ENCODE measurements at places on chromosomes 5 and 9.

DNA sequence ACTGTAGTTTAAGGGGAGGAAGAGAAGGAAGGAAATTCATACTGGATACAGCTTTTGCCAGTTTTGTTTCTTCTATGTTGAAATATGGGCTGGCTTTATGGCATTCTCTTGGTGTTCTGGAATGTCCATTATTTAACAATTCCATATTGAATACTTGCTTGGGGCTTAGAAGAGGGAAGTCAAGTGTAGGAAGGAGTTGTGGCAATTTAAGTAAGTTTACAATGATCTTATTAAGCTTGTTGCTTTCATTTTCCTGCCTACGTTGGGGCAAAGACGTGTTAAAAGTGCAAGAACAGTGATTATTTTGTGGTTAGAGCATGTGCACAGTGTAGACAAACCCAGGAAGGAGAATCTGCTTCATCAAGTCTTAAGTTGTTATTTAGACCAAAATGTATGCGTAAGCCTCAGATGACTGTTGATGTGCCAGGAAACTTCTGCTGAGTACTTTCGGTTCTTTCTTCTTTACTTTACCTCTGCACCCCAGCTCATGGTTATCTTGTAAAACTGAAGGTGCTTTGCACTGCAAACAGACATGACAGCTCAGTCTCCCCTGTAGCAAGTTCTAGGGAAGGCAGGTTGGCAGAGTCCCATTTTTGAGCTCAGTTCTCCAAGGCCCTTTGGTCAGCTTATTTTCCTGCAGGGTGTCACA, 75.8 kb downstream of the F2RL2 start:
- no peak for DNase-seq

- no peak for DNase-seq
Observed at GRCh38 chr9:130197888-130198287, 25.7 kb downstream of the NCS1 start.

- no peak for DNase-seq
Observed at GRCh38 chr5:171317230-171317629, 8.2 kb downstream of the TLX3 start.

- DNase-seq = no peak
Observed at GRCh38 chr9:123265833-123266232, 2.6 kb downstream of the STRBP start.

GRCh38 chr5:31463351-31463750, 68.5 kb downstream of the DROSHA start:
- no peak for DNase-seq

DNA sequence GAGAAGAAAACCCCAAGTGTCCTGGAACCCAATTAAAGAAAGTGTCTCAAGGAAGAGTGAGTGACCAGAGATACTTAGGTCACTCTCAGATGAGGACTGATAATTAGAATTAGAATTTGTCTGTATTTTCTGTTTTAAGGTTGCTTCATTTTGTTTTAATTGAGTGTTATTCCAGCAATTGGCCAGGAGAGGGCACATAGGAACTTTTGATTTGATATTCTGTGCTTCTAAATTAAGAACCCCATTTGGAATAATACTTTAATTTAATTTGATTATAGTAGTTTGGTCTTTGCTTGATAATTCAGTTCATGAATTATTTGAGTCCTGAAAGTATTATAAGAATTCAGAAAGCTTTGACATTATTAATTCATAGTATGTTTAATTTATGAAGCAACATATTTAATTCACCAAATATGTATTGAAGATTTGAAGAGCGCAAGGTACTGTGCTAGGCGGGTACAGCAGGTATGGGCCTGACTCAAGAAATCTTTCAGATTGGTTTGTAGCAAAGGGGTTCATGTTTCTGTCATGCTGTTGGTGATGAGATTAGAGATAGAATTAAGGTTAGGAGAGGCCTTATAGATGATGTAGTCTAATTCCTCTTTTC, 4.9 kb downstream of the MRPL22 start:
- no peak for DNase-seq

DNA sequence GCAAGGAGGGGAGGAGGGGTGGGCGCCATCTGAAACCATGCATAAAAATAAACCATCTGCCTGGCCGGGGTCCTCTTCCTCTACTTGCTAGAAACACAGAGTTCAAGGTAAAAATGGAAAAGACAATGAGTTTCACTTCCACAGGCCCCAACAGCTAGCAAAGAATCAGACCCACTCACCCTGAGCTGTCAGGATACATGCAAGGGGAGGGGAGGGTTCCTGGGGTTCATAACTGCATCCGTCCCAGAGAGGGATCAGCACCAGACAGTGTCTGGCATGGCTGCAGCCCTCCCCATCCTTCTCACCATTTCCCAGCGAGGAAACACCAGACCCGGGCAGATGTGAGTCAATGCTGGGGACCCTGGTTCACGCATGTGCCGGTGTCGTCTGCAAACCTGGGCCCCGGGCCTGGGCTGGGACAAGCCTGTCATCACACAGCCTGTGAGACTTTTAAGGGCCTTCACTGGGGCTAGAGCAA, 55.4 kb downstream of the SEMA4D start:
- DNase-seq = no peak

GRCh38 chr5:66362687-66363086, 218.6 kb downstream of the SREK1 start:
- DNase-seq = no peak

- DNase-seq = no peak
Observed at GRCh38 chr9:124623966-124624734, 117.0 kb upstream of the NR5A1 start.

- DNase-seq = peak; percentile 77
Observed at GRCh38 chr5:177403792-177404640, 3.6 kb upstream of the PFN3 start.

DNA sequence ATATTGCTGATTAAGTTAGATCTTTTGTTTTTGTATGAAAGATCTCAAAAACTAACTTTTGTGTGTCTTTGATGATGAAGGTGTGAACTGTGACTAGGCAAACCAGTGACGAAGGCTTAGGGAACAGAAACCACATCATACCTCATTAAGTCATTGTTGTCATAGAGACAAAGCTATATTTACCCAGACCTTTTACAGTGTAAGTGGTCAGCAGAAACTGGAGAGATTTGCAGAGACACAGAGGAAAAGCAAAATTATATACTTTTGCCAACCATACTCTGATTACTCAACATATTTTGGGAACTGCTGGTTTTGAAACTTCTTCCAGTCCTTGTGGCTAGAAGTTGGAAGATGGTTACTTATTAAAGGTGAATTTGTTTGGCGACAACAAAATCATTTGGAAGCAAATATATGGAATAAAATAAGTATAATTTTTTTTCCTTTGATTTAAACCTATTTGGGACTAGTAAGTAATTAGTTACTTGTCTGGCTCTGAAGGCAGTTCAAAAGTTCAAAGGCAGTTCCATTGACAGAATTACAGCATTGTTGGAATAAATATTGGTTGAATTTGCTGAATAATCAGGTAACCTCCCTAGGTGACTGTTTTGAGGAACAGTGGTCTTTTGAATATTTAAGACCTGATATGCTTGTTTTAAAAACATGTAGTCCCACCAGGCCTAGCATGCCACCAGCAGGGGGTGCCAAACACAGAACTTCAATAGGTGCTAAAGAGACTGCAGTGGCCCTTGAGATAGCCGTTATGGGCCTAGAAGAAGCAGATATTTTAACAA, 103.8 kb downstream of the RPS23 start:
- DNase-seq = peak; percentile 38

- DNase-seq = no peak
Observed at GRCh38 chr5:175478008-175478383, 364 bp upstream of the SFXN1 start.

DNA sequence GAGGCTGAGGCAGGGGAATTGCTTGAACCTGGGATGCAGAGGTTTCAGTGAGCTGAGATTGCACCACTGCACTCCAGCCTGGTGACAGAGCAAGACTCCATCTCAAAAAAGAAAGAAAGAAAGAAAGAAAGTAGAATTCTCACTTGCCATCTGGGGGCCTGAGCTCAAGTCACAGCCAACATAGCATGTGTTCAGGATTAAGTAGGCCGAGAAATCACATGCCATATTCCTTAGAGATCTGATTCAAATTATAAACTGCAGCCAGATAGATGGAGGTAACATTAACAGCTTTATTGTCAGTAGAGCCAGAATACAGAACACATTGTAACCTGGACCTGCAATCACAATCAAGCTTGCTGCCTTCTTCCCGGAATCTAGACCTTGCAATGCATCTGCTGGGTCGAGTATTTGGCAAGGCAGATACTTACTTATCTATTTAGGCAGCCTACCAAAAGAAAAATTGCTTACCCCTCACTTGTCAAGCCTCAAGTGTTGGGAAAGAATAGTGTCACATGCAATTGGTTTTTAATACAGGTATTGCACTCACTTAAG, 173.7 kb downstream of the CPLANE1 start:
- no peak for DNase-seq

GRCh38 chr5:99928490-99928889, 606.7 kb upstream of the FAM174A start:
- no peak for DNase-seq

- DNase-seq = no peak
Observed at GRCh38 chr5:54718656-54719055, 201.1 kb downstream of the SNX18 start.

- DNase-seq = no peak
Observed at GRCh38 chr9:3922846-3923245, 377.0 kb downstream of the GLIS3 start.

DNA sequence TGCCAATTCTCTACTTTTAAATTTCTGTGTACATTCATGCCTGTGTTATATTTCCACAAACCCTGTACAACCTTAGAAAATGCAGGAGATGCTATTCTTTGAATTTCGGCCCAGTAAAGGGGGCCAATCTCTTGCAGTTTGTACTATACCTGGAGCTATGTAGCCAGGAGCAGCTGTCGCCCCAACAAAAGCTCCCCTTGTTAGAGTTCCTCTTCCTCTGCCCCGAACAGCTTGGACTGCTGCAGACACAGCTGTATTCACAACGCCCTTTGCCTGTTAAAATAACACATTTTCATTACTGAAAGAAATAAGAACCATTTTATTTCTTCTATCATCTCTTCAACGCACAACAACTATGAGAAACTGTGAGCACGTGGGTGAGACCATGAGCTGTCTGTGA, 99.2 kb downstream of the GPR21 start:
- DNase-seq = no peak

DNA sequence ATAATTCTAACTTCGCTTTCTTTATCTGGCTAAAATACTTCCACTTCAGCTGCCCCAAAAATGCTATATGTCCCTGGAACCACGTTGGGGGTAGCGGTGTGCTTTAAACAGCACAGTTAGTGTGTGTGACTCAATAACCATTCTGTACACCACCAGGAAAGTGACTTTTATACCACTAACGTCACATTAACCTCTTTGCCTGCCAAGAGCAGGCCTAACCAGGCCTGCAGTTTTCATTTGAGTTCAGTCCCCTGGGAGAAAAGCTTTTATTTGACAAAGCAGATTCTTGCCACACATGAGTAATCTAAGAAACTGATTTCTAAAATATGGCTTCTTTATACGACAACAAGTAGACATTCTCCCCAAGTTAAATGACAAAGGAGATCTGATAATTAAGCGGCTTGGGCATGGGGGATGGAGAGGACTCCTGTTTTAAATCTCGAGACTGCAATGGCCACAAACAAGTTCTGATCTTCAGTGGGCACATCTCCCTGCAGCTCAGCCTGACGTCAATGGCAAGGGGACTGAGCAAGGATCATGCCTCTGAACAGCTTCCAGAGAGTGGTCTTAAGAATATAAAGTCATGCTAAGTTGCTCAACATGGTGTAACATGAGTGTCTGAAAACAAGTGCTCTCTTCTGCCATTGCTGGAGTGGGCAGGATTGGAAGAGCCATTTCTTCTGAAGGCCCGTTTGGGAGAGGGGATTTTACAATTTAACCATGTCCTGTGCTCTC, 91.8 kb downstream of the GLIS3 start:
- no peak for DNase-seq

DNA sequence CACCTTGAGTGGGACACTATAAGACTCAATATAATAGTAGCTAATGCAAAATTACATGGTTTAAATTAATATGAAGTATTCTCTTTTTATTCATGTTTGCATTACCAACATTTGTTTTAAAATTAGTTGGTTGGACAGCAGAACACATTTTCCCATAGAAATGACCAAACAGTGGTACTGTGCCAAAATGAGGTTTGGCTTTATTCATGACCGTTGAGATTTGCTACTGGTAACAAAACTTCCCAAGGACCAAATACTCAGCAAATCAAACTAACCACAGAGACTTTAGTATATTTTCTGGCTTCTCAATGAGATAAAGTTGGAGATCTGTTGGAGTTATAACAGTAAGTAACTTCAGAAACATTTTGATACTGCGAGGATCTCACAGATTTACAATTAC, 637.8 kb upstream of the MEF2C start:
- no peak for DNase-seq

GRCh38 chr5:88824892-88825583, 57.9 kb downstream of the MEF2C start:
- no peak for DNase-seq

DNA sequence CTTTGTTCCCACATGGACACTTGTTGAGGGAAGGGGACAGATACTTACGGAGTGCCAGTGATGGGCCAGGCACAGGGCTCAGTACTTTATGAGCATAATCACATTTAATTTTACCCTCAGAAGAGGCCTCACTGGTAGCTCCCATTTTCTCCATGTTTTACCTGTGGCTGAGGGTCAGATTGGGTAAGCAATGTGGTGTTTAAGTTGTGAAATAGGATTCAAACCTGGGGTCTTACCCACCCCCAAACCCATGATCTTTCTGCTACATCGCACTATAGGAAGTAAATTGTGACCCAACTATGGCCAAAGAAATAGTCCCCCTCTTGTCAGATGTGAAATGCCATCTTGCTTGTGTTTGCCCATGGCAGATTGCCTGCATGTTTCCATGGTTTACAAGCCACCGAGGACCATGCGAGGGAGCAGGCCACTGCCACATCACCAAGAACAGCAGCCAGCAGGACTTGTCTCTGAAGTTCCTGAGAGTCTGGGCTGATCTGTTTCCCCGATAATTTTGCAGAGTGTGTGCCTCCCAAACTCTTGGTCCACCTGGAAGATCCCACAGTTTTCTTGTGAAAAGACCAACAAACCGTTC, 95.4 kb downstream of the MACROH2A1 start:
- no peak for DNase-seq

DNA sequence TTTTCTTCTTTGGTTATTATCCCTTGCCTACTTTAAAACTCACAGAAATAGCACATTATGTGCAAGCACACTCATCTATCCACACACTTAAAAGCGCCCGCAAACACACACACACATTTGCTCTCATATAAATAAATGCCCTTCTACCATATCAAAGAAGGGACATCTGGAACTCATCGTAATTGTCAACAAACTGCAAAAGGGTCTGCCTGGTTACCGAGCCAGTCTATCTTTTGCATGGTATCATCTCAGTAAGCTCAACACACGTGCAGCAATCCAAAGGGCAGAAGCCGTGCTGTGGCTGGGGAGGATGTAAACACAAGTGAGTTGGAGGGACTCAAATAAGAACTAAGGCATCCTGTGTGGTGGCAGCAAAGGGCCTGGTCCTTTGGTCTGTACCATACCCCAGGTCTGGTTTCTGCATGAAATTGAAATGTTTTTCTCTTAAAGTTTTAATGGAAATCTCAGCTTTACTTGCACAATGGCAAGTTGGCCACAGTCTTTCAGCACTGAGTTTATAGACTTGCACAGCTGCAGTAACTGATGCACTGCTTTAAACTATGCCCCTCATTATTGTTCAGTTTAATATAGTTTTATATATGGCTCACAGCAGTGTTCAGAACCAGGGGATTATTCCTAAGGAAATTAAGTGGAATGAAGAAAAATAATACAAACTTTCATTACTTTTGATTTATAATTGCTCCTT, 331.0 kb downstream of the ADAMTS6 start:
- DNase-seq = no peak

All from stimulated activated CD8-positive, alpha-beta memory T cell treated with anti-CD3 and anti-CD28 coated beads, Interleukin-15, amount 100 ng/mL, for 48 hours (primary cell).